ENCODE measurements at places on chromosomes 1 and 21.

DNA sequence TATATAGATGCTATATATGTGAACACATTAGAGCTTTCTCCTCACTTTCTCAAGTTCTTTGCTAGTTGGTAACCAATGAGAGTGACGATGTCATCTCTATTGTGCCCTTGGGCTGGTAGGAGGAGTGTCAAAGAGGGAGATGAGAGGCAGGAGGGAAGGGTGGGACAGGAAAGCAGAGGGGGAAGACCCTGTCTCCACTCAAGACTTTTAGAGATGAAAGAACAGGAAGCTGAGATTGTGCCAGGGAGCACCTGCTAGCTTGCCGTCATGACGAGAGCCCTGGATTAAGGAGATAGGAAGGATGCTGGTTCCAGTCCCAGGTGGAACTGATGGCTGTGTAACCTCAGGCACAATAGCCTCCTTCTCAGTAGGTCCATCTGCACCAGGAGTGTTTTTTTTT, 16.7 kb downstream of the CNR2 start:
- DNase-seq: no peak

DNA sequence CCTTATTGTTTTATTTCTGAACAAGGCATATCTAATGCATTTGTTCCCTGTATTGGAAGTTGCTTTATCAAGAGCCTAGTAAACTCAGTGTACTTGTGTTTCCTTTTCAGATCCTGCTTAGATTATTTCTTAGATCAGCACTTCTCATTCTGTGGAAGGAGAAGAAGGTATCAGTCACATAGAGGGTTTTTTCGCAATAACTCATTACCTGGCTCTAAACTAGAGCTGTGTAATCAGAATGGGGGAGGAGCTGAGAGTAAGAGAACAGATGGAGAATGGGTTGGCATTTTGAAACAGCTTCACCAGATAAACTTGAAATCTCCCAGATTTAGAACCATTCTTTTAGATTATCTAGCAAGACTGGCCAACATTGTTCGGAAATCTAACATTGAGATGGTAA, 11.0 kb downstream of the AHCYL1 start:
- no peak for DNase-seq

- peak; percentile 36 for DNase-seq
Measured at GRCh38 chr1:25806418-25806817, 6.4 kb downstream of the SELENON start.

DNA sequence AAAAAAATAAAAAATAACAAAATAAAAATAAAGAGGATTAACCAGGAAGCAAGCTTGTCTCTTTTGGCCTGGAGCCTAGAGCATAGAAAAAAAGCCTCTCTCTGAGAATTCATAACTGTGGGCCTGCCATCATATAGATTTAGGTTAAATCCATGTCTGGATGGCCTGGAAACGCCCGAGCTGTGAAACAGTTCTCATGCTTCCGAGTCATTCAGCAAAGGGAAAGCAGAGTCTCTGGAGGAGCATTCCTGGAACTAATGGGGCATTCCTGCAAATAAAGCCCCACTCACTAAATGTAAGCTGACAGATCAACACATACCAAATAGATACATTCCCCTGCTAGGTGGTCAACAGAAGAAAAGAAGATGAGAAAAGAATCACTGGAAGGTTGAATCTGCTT, 75.8 kb upstream of the GNG4 start:
- DNase-seq: no peak

DNA sequence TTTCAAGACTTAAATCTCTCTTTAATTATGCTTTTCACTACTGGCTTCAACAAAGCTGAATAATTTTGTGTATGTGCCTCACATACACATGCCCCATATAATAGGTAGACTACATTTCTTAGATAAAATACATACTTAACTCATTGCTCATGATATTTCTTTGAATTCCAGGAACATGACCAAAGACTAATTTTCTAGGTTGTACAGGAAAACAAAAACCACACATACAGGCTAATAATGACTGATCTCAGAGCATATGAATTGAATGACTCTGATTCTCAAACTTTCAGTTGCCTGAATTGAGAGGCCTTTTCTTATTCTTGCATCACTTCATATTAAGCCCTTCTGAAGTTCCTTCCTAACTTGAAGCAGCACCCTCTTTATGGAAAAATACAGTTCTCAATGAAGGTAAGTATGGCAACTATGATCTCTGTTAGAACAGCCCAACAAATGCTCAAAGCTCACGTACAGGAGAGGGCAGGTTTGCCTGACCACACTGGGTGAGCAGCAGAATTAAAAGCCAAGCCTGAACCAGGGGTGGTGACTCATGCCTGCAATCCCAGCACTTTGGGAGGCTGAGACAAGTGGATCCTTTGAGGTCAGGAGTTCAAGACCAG, 22.6 kb upstream of the UAP1 start:
- DNase-seq: no peak

DNA sequence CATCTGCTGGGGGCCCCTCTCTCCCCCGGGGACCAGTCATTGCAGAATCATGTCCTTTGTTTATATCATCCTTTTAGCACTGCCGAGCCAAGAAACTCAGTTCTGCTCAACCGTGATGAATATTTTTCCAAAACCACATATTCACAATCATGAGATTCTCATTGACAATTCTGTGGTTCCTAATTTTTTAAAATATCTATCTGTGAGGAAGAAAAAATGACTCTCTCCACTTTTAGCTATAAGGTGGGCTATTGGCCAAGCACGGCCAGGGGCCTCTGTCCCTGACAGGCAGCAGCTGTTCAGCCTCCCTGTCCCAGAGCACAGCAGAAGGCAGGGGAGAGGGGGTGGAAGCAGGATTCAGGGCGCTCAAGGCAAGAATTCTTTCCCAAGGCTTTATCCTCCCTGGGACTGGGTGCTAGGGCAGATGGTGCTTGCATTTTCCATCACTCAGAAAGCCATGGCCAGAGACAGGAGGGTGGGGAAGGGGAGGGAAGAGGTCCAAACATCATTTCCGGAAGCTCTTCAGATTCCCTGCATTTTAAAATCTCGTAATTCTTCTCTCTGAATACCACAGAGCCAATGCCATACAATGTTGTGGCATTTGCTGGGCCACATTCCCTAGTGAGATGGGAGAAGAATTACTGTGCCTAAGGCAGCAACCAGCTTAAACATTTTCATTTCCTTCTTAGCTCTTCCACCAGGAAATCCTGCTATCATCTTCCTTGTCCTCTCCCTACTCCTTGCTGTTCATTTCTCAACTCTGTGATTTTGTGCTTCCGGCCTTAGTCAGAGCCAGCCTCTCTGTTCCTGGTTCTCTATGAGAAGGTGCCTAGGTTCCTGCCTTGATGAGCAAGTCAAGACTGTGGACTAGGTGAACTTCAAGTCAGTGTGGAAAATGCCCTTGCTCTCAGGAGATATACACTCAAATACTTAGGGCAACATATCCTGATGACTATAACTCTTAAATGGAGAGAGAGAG, 60.3 kb downstream of the KCNJ6 start:
- no peak for DNase-seq

GRCh38 chr21:45499201-45499750, 43.0 kb downstream of the SLC19A1 start:
- no peak for DNase-seq

DNA sequence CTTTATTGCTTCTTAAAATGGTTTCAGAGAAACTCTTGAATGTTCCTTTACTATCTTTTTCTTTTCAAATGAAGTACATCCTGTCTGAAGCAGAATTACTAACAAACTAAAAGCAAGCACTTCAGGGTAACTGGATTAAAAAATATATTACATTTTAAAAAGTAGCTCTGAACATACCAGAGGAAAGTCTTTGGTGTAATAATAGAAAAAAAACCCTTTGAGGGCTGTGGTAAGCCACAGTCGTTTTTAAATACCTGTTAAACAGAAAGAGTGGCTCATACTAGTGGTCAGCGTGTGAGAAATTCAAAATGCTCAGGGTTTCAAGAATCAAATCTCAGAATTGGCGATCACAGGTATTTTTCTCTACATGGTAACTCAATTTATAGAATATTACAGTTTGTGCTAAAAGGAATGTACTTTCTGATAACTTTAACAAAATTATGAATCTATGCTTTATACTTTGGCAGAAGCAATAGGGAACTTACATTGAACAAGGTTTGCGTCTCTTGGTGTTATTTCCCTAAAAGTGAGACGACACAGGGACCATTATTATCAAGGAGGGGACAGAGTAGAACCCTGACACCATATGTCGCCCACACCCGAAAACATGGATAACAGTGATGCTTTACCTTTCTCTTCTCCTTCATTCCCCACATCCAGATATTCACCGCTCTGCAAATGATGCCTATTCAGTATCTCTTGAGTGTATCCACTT, 97.0 kb upstream of the DPH5 start:
- DNase-seq: no peak

- peak; percentile 99 for DNase-seq
Measured at GRCh38 chr21:39079617-39080016, 103.6 kb downstream of the PSMG1 start.

DNA sequence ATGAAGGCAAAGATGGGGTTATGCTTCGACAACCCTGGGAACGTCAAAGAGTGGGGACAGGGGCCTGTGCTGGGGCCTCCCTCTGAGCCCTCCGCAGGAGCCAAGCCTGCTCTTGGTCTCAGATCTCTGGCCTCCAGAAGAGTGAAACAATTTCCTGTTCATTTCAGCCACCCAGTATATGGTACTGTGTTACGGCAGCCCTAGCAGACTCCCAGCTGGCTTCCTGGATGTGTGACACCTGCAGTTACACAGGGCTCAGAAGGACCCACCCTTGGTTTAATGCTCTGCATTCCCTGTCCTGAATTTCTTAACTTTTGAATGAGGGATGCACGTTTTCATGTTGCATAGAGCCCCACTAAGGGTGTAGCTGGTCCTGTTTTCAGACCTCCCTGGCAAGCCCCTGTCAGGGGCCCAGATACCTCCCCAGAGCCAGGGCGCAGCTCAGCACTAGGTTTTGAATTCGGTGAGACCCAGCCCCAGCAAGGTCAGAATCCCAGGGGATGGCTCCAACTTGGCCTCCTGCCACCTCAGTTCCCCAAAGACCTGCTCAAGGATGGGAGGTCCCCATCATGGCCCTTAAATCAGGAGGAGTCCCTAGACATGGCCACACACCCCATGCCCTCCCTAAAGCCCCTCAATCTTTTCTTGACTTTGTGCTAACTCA, 79.0 kb upstream of the IFFO2 start:
- no peak for DNase-seq

DNA sequence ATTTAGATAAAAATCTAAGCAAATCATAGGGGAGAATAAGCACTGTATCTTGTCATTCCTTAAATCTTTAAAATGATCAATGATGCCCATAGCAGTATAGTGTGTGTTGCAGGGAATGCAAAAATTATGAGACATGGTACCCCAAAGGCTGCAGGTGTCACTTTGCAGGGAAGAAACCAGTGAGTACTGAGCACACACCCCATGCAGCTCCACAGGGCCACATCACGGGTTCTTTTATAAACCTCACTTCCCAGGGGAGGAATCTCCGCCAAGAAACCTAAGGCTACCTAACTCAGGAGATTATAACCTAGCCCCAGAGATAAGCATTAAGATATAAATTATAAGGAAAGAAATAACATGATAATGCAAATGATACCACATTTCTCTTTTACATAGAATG, 115.6 kb downstream of the APP start:
- DNase-seq: no peak

- no peak for DNase-seq
Measured at GRCh38 chr1:208851366-208851765, 607.2 kb upstream of the PLXNA2 start.

GRCh38 chr1:50521703-50522102, 98.5 kb upstream of the DMRTA2 start:
- no peak for DNase-seq

- DNase-seq: no peak
Measured at GRCh38 chr1:29954591-29954990, 718.3 kb downstream of the PTPRU start.

- peak; percentile 32 for DNase-seq
Measured at GRCh38 chr1:231734417-231734816, 107.8 kb downstream of the DISC1 start.

GRCh38 chr1:82086739-82087138, 286.0 kb downstream of the ADGRL2 start:
- DNase-seq: no peak

GRCh38 chr1:39688706-39689105, 2.5 kb downstream of the HPCAL4 start:
- DNase-seq: no peak

DNA sequence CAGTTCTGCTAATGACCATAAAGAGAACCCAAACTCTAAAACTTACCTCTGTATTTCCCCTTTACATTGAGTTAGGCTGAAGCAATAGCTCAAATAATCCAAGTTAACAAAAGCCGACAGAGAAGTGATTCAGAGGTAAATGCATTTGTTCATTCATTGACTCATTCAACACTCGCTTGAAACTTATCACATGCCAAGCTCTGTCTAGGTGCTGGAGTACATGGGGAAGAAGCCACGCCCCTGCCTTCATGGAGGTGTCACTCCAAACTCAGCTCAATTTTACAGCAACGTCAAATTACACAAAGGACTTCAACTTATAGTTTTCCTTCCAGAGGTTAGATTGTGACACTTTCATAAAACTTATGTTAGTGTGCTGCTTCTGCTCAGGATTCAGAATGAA, 45.8 kb downstream of the SLC25A24 start:
- peak; percentile 8 for DNase-seq

GRCh38 chr1:155175281-155175926, 1.8 kb downstream of the TRIM46 start:
- no peak for DNase-seq

DNA sequence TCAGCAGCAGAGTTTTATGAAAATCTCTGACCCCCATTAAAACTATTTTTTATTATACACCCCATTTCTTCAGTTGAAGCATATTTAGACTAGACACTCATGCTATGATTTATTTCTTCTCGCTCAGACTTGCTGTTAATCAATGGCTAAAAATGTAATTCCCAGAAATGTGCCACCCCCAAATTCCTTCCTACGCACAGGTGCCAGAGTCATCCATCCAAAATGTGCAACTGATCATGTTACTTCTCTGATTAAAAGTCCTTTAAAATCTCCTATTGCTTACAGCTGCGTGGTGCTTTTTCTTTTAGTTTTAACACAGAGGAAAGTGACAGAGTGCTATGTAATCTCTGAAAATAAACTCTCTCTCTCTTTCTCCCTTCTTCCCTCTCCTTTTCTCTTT, 954.4 kb downstream of the NCAM2 start:
- DNase-seq: no peak

DNA sequence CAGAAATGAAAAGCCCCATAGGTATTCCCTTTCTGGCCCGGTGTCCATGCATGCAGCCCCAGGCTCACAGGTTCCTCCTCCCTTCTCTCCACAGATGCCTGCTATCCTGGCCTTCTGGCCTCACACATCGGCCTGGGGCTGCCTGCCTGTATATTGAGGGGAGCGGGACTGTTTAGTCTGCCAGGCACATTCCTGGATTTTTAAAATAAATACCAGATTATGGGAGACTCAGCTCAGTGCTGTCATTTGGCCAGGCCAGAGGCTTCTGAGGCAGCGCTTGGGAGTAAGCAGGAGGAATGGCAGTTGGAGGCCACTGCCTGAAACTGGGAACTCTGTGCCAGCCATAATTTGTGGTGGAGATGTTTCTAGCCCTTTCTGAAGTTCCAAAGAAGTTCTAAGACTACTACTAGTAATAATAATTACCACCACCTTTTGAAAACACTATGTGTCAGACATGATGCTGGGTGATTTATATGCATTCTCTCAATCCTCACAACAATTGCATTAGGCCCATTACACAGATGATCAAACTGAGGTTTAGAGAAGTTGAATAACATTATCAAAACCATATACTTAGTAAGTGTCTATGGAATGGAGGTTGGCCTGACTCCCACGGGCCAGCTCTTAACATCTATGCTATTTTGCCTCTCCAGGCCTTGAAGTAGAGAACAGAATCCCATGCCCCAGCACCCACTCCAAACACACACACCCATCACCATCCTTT, 107.6 kb downstream of the PLXNA2 start:
- no peak for DNase-seq
